ENCODE measurements at places on chromosomes 5 and 9. TPM values are rescaled to one million over a fixed set of nuclear protein-coding genes. Genes with fewer than 3 reads are reported as not detected.

The PCDHA10 gene
- 0.37 TPM for total RNA-seq

The ARL14EPL gene
- total RNA-seq: not detected

The SERF1A gene
- 1.6 TPM for total RNA-seq

The OR1J2 gene
- total RNA-seq: not detected

The TICAM2 gene
- 2.0 TPM for total RNA-seq

DNA sequence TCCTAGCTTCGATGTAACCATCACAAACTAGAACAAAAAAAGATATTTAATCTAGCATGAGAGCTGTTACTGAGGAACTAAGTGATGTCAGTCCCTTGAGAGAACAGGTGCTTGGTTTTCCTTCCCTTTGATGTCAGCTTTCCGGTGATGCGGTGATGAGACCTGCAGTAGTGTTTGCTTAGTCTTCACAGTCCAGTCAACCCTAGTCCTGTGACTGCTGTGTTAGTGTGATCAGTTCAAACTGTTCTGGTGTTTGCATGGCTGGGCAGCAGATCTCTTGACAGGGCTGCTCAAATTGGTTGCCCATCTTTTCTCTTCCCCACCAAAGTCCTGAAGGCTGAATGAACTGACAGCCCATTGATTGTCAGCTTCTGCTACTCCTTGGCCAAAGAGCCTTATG, 608.6 kb upstream of the DAB2 start:
- DNase-seq: no peak

GRCh38 chr5:170168002-170168401, 62.3 kb downstream of the FOXI1 start:
- DNase-seq: no peak

GRCh38 chr5:114726131-114726530, 364.3 kb downstream of the KCNN2 start:
- no peak for DNase-seq

DNA sequence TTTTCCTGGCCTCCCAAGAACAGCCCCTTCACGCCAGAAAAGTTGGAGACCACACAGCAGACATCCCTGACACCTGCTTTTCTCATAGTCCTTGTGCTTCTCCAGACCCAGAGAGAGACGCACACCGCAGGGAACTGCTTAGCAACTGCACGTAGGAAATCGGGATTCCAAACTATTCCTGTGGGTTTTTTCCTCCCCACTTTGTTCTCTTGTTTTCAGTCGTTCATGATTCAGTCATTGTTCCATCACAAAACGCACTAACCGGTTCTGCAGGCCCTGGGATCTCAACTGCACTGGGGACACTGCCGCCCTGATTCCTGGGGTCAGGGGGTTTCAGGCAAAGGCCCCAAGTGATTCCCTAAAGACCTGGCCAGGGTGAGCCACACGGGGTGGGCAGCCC, 588.0 kb upstream of the KLF4 start:
- DNase-seq: no peak

- no peak for DNase-seq
Measured at GRCh38 chr5:149284501-149284900, 12.8 kb downstream of the AFAP1L1 start.

DNA sequence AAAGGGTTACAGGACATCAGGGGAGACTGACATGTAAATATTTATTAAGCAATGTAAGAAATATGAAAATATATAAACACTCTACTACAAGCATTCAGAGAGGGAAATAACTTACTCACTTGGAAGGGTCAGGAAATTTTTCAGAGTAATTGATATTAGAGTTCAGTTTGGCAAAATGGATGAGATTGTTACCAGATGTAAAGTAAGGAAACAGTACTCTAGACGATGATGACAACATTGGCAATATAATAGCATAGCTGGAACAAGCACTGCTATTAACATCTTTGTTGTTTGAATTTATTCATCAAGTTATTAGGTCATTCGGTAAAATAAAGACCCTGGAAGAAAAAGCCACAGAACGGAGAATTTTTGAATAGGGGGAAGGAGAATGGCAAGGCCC, 49.1 kb downstream of the GNA14 start:
- no peak for DNase-seq

- DNase-seq: no peak
Measured at GRCh38 chr5:139898981-139899380, 103.4 kb downstream of the PSD2 start.

Measured in heart right ventricle (tissue), 16 donors.